ENCODE measurements at places on chromosomes 7 and 10. TPM values are rescaled to one million over a fixed set of nuclear protein-coding genes. Genes with fewer than 3 reads are reported as not detected.

DNA sequence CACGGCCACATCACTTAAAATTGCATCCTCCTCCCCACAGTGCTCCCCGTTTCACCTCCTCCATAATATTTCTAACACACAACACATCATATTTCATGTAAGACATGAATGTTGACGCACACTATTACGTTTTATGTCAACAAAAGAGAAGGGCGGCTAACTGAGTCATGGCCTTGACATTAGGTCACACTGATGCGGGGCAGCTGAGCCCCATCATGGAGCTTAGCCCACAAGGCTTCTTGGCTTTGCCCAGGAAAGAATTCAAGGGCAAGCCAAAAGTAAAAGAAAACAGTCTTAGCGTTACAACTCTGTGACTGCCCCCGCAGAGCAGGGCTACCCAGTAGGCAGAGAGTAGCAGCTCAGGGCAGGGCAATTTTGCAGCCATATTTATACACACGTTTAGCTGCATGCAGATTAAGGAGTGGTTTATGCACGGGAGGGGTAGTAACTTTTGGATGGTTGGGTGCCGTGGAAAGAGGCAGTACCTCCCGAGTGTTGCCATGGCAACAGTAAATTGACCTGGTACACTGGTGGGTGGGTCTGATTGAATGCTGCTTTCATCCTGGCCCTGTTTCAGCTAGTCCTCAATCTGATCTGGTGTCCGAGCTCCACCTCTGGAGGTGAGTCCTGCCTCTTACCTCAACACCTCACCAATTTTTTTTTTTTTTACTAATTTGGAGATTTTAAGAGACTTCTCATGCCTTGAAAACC lies 156.2 kb upstream of the FRMD4A start:
- no peak for DNase-seq

The ANKRD22 gene
- total RNA-seq, result 0.33 TPM

- DNase-seq, result no peak
These were observed 22.1 kb upstream of the FBXW4 start for GRCh38 chr10:101716891-101717659.

The CCDC7 gene
- 15.8 TPM for total RNA-seq

The ZNF438 gene
- total RNA-seq, result 8.0 TPM

- no peak for DNase-seq
These were observed 190.1 kb downstream of the SDHAF3 start for GRCh38 chr7:97307521-97308108.

The BAIAP2L1 gene
- 1.1 TPM for total RNA-seq

The MARCHF5 gene
- total RNA-seq, result 14.0 TPM

DNA sequence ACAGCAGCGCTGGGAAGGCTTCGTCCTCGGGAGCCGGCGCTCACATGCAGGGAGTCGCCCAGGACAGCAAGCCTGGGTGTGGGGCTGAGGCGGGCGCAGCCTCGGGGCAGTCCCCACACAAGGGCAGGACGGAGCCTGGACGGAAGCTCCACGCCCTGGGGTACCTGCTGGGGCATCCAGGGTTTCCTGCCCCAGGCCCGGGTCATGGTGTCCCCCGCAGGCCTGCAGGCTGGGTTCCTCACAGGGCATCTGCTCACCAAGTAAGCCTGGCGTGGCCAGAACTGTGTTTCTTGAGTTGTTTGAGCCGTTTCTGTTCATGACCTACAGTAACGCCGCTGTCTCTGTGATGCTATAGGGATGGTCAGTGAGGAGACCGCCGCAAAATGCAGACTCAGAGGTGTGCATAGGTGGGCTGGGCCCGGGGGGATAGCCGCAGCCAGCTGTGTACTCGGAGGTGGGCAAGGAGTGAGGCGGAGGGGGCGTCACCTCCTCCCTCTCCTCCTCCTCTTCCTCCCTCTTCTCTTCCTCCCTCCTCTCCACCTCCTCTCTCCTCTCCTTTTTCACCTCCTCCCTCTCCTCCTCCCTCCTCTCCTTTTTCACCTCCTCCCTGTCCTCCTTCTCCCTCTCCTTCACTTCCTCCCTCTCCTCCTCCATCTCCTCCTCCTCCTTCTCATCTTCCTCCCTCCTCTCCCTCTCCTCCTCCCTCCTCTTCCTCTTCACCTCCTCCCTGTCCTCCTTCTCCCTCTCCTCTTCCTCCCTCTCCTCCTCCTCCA lies 438.9 kb downstream of the DNAJB6 start:
- no peak for DNase-seq

Measured in fibroblast of the aortic adventitia (primary cell).